CD4-positive, alpha-beta T cell treated with Interleukin-15 for 4 hours (primary cell): ENCODE measurements at places on chromosomes 13 and 19.
A peak's percentile ranks its signal among the peaks of the same experiment; 100 is the strongest.

DNA sequence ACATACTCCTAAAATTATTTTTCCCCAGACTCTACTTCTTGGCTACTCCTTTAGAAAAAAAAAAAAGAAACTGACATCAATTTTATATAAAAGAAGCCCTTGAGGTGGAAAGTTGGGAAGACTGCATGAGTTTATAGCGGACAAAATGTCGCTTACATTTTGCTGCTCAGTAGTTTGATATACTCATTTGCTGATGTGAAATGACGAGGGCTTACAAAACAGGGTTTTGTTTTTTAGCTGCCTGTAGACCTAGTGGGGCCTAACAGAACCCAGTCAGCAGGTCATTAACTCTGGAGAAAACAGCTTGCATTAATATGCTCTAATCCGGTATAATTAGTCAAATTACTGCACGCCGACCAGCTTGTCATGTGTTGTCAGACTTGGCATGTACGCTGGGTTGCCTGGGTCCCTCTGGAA, 37.6 kb upstream of the MAB21L1 start:
- no peak for DNase-seq

- no peak for DNase-seq
Observed at GRCh38 chr19:54921082-54921481, 15.1 kb downstream of the NCR1 start.

- peak; percentile 50 for DNase-seq
Observed at GRCh38 chr19:3129112-3129511, 6.7 kb upstream of the GNA15 start.

- DNase-seq: no peak
Observed at GRCh38 chr13:72199640-72200039, 332.6 kb upstream of the DACH1 start.

- DNase-seq: no peak
Observed at GRCh38 chr13:44686531-44686934, 110.4 kb upstream of the TSC22D1 start.
